ENCODE measurements at places on chromosomes 6 and 20. TPM values are rescaled to one million over a fixed set of nuclear protein-coding genes. Genes with fewer than 3 reads are reported as not detected.

SLC22A7 gene
- total RNA-seq, result not detected

TFAP2C gene
- 0.44 TPM for total RNA-seq

ACTL10 gene
- total RNA-seq, result 1.6 TPM

MDC1 gene
- total RNA-seq, result 14.3 TPM

FAM217A gene
- not detected for total RNA-seq

PRSS35 gene
- total RNA-seq, result 0.44 TPM

SCRT2 gene
- not detected for total RNA-seq

HCRTR2 gene
- total RNA-seq, result not detected

ACOT13 gene
- total RNA-seq, result 5.7 TPM

ERVFRD-1 gene
- 0.22 TPM for total RNA-seq

CCN6 gene
- total RNA-seq, result not detected

HLA-DOA gene
- total RNA-seq, result not detected

USP49 gene
- total RNA-seq, result 2.8 TPM

ANKRD66 gene
- not detected for total RNA-seq

KCNK17 gene
- not detected for total RNA-seq

PNRC1 gene
- total RNA-seq, result 107 TPM

ELOVL2 gene
- total RNA-seq, result 0.43 TPM

LY6G5C gene
- total RNA-seq, result 0.66 TPM

AGER gene
- total RNA-seq, result 0.66 TPM

PRDM1 gene
- 3.9 TPM for total RNA-seq

REPS1 gene
- 35.9 TPM for total RNA-seq

PAX1 gene
- not detected for total RNA-seq

SLC22A3 gene
- 19.3 TPM for total RNA-seq

GGTLC1 gene
- not detected for total RNA-seq

VSTM2L gene
- total RNA-seq, result 0.22 TPM

FNDC1 gene
- total RNA-seq, result under 0.01 TPM

TMEM200A gene
- total RNA-seq, result 257 TPM

All from placental pericyte (primary cell).